ENCODE measurements at places on chromosomes 16 and 17.

DNA sequence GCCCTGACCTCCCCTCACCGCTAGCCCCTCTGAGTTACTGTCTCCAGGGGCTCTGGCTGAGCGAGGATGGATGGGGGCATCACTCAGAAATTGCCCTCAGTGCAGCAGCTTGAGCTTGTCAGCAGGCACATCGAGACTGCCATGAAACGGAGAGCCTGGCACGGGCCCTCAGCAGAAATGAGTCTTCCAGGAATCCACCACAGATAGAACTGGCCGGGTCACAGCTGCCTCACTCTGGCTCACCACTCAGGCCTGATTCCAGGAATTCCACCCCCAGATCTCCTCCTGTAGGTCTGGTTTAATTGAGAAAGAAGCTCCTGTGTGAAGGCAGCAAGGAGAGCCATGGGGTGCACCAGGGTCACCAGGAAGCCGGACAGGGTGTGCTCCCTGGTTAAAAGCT, 85.5 kb downstream of the GSG1L start:
- DNase-seq, result no peak

DNA sequence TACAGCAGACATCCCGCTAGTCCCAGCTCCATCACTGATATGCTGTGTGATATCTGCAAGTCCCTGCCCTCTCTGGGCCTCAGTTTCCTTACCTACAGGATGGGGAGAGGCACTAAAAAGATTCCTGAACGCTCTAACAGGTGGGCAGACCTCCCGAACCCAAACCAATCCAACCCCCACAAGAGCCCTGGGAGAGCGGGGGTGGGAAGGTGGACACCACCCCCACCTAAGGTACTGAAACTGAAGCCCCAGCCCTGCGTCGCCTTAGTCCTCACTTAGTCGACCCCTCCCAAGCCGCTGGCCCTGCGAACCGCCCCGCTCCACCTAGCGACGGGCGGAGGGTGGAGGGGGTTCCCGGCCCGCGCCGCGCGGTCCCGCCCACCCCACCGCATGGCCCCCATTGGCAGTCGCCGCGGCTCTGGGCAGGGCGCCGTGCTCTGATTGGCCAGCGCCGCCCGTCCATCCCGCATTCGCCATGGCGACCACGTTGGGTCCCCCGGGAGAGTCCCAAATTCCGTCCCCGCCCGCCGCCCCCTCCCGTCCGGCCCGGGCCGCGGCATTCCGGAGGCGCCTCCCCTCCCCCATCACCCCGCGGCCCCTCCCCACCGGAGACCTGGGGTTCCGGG, 578 bp downstream of the CCDC102A start:
- DNase-seq, result peak; percentile 87

DNA sequence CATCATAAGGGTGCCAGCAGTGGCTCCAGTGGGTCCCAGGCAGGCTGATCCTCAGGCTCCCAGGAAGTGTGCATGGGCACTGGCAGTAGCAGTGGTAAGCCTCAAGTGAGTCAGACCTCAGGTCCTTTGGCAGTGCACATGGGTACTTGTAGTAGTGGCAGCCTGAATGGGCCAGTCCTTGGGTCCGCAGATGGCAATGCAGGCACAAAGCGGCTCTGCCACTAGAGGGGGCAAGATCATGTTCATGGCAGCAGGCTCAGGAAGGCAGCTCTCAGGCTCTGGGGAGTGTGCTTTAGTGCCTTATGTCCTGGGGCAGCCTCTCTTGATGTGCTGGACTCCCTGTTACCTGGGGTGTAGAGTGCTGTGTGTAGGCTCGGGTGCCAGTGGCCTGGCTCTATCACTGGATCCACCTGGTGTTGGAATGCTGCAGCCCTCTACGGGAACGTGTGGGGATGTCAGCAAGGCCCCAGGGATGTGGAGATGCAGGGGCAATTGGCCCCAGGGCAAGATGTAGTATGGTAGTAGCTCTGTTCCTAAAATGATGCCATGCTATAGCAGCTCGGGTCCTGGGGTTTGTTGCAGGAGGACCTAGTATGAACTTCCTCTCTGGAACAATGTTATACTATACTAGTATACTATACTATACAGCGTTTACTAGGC, 11.0 kb downstream of the ACSM3 start:
- no peak for DNase-seq

DNA sequence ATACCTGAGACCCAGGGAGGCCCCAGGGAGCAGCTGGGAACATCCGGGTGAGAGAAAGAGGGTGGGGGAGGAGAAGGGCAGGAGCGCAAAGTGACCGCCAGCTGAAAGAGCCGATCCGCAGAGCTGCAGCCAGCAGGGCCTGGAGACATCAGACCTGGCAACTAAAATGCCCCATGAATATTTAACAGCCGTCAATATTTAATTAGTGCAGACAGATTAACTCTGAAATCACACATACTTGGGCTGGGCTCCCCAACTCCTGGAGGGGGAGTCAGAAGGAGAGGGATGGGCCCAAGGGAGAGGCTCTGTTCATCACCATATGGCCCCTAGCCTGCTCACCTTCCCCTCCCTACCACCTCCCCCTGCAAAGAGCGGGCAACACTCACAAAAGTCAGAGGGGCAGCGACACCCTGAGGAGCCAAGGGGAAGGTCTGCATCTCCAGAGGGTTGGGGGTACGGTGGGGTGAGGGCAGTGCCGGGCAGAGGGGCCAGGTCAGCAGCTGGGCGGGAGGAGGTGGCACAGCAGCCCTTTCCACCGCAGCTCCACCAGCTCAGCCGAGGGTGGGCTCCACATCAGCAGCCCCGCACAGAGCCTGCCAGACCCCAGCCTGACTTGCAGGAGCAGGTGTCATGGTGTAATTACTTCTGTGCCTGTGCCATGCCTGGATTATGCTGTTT, 61.9 kb upstream of the CCL1 start:
- no peak for DNase-seq

All from kidney glomerular epithelial cell (primary cell).